CD4-positive, alpha-beta T cell treated with Interleukin-15 for 4 hours (primary cell): ENCODE measurements at places on chromosomes 7 and 10.

GRCh38 chr10:114720685-114721278 lies 62.7 kb upstream of the ABLIM1 start:
- no peak for DNase-seq

GRCh38 chr7:67758551-67758950 lies 761.9 kb downstream of the TYW1 start:
- no peak for DNase-seq

- no peak for DNase-seq
Measured at GRCh38 chr10:43753397-43754061, 104.8 kb upstream of the ZNF32 start.

DNA sequence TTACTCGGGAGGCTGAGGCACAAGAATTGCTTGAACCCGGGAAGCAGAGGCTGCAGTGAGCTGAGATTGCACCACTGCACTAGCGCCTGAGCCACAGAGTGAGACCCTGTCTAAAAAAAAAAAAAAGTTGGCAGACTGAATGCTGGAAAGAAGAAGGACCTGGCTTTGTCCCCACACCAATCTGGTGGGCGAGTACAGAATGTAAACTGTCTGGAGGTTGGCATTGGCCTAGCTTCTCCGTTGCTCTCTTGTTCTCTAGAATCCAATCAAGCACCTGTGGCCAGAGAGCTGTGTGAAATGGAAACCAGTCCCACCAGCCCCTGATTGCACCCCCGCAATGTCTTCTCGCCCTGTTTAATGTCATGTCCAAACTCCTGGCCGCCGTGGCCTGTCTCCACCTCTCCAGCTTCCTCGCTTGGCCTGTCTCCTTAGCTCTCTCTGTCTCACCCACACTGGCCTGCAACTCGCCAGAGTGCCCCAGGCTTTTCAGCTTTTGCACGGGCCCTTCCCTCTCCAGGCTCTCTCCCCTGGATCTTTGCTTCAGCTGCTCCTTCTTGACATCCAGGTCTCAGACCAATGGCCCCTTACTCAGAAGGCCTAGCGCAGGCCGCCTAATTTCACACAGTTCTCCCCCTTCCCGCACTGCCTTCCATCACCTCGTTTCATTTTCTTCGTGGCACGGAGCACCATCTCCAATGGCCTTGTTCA lies 670 bp upstream of the AGK start:
- no peak for DNase-seq

- DNase-seq, result no peak
Measured at GRCh38 chr10:95414844-95415485, 124.2 kb upstream of the PDLIM1 start.

GRCh38 chr10:76319661-76320060 lies 888.2 kb downstream of the LRMDA start:
- no peak for DNase-seq

DNA sequence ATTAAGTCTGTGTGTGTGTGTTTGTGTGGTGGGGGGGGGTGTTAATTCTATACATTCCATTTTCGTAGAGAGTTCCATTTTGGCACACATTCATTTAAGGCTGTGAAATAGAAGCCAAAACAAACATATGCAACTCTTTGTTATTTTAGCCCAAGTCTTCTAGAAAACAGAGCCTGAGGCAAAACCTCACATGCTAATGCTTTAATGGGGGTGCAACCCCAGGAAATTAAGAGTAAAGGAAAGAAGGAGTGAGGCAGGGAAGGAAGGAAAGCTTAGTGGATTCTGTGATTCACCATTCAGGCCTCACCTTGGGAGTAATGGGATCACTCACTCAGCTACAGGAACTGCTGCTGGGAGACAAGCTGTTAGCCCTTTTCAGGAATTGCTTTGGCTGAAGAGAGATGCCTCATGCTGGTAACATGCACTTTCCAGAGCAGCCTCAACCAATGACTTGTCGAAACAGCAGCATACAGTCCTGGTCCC lies 73.0 kb upstream of the CTTNBP2 start:
- no peak for DNase-seq

DNA sequence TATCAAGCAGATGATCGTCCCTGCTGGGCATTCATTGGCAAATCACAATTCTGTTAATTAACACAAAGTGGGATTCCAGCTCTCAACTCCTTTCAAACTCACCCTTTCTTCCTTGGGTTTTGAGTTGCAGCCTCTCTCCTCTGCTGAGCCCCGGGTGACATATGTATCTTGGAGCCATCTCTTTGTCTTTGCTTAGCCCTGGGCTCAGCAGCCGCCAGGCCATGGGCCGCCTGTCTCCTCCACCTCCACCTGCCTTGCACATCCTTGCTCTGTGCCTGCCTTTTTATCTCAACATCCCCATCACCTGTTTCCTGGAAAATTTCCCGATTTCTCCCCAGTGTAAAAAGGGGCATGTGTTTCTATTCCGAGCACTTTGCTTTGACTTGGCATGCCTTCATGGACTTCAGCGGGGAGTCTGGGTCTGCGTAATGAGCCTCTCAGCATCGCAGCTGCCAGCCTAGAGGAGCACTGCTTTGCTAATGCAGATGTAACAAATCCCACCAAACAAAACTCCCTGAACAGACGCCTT lies 141.3 kb upstream of the AGK start:
- no peak for DNase-seq

DNA sequence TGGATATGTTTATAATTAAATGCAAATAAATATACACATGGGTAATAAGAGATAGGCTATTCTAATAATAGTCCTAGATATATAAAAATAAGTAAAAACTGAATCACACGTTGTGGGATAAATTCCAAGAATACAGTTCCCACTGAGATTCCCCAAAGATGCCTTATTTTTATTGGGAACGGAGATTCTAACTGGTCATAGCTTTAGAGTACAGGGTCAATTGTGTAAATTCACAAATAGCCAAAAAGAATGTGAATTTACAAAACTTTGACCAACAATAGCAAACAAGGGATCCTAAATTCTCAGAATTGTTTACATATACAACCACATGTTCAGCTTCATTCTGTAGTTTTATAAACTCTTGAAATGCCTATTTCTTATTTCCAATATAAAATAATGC lies 65.0 kb downstream of the VSTM4 start:
- DNase-seq, result no peak

- DNase-seq, result no peak
Measured at GRCh38 chr10:28530751-28531150, 2.2 kb upstream of the WAC start.

- DNase-seq, result no peak
Measured at GRCh38 chr10:23391821-23392220, 47.1 kb upstream of the OTUD1 start.

DNA sequence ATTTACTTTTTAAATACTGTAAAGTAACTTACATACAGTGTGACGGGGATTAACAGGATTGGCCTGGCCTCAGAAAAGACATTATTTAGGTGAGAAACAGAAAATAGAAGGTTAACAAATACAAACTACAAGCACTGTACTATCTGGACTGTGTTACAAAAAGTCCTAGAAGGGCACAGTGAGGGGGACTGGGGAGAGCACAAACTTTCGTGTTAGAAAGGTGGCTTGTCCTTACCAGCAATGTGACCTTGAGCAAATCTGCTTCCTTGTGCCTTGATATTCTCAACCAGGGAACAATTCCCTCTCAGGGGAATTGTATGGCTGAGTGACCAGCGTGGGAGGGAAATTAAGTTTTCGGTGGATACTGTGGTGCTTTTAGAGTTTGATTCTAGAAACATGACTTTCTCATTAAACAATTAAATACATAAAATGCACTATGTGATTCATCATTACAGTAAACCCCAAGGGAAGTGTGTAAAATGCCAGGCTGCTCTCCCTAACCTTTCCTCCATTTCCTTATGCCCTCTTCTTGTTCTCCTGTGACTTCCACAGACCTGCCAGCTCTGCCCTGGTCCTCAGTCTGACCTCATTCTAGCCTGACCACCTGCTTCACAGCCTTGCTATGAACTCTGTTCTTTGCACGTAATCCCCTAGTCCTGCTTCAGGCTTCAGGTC lies 57.7 kb downstream of the OSBPL3 start:
- no peak for DNase-seq

DNA sequence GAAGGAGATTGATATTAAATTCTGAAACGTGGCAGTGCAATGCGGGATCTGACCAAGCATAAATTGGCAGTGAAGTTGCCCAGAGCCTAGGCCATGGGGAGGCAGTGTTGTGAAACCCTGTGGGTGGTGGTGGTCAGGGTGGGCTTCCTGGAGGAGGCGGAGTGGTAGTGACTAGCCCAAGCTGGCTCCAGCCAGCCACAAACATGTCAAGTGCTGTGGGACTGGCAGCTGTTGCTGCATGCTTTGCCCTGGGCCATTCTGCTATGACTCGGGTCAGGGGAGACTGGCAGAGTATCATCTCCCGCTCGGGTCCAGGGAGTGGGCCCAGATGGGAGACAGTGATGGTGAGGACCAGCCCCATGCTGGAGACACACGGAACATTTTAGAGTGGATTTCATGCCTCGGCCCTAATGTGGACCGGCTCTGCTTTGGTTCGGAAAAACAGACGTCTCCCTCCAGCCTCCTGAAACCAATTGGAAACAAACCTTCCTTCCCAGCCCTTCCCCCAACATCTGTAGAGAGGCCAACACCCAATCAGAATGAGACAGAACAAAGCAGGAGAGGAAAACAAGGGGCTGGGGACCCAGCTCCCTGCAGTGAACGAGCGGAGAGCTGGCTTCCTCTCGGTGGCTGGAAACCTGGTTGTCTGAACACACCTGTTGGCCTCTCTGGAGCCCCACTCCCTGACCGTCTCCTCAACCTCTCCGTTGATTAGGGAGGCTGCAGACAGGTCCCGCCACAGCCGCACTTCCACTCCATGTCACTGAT lies 58.2 kb downstream of the TMEM270 start:
- no peak for DNase-seq

- DNase-seq, result no peak
Measured at GRCh38 chr7:26224359-26224758, 22.8 kb downstream of the CBX3 start.

GRCh38 chr10:28256776-28257175 lies 46.1 kb downstream of the MPP7 start:
- no peak for DNase-seq

- DNase-seq, result no peak
Measured at GRCh38 chr10:111246814-111247452, 170.1 kb downstream of the ADRA2A start.

DNA sequence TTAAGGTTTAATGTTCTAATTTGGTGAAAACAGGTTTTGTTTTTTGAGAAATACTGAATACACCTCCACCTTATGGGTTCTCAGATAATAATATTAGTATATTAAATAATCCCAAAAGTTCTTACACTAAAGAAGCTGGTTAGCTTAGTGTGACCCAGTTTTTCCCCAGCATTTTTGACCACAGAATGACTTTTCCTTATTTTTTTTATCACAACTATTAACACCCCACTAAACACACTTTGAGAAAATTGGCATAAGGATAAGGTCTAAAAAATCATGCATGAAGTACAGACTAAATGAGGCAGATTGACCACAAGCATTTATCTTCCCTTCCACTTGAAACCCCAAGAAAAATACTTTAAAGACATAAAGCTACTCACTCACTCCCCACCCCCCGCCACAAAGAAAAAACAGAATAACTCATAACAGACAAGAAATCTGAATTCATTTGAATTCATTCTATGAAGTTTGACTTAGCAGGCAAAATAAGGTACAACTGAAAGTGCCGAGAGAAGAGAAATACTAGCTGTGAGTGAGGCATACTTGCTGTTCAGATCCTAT lies 49.7 kb upstream of the WNT16 start:
- DNase-seq, result no peak

- DNase-seq, result no peak
Measured at GRCh38 chr7:111437736-111438135, 124.6 kb downstream of the IMMP2L start.

DNA sequence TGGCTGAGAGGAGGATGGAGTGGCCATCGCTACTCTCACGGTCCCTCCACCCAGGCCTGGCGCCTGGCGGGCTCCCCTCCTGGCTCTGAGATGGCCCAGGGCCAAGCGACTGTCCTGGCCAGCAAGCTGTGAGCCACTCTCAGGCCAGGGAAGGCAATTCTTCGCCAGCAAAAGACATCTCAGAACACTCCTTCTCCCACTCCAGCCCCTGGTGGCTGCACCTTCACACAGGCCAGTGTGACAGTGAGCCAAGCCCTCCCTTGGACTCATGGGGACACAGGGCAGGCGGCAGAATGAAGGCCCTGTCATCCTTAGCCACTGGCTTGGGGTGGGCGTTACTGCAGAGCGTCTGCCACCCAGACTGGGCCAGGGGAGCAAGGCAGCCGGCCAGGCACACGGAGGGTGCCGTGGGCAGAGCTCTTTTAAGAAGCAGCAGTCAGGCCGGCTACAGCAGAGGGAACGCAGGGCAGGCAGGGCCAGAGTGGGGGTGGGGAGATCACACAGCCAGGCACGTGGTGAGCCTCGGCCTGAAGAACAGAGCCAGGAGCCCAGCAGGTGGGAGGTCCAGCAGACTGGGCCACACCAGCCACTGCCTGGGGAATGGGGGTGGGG lies 14.4 kb downstream of the STK32C start:
- no peak for DNase-seq

DNA sequence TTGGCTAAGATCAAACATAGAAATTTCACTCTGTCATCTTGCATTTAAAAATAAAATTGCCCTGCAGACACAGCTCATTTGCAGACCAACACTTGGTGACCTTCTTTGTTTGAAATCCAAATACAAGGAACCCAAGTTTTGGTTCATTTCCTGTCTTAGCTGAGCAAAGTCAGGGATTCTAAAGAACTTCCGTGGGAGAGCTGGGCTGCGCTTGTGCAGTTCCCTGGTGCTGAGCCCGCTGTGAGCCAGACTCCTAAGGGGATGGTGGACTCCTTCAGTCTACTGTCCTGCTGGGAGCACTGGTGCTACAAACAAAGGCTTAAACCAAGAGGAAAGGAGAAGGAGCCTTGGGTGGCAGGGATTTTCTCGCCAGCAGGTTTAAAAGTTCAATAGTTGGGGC lies 60.0 kb downstream of the MYOF start:
- no peak for DNase-seq

DNA sequence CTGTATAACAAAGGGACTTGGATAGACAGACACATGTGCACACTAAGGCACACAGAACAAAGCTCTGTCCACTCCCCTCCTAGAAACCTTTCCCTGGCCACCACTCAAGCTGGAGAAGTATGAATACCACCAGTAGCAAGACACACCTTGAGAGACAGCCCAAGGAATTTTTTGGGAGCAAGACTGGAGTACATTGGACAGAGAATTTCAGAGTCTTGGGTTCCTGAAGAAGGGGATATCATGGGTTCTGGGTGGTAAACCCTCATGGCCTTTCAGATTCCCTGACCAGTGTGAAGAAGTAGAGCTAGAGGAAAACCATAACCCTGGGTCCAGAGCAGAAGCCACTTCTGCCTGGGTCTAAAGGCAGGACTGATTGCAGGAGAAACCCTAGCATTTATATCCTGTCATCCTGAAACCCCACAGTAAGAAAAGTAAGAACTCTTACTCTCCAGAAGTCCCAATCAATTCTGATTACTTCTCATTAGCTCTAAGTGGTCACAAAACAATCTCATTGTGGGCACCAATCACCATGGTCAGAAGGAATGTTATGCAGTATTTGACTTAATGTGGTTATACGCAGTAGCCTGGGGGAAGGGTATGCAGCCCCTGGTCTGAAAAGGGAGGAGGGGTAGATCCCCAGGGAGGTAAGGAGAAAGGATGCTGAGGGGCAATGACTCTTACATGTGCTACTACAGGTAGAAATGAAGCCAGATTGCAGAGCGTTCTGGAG lies 20.4 kb upstream of the MACC1 start:
- DNase-seq, result no peak

- DNase-seq, result no peak
Measured at GRCh38 chr10:133126431-133127290, 33.4 kb upstream of the KNDC1 start.

- DNase-seq, result no peak
Measured at GRCh38 chr7:51226063-51226755, 90.4 kb downstream of the COBL start.
